ENCODE measurements at places on chromosomes 6 and 20.

- DNase-seq, result no peak
Measured at GRCh38 chr6:32462609-32463008, 22.9 kb downstream of the HLA-DRA start.

- DNase-seq, result no peak
Measured at GRCh38 chr6:161434350-161434749, 160.5 kb upstream of the AGPAT4 start.

- DNase-seq, result no peak
Measured at GRCh38 chr20:60313191-60313590, 355.0 kb downstream of the CDH26 start.

DNA sequence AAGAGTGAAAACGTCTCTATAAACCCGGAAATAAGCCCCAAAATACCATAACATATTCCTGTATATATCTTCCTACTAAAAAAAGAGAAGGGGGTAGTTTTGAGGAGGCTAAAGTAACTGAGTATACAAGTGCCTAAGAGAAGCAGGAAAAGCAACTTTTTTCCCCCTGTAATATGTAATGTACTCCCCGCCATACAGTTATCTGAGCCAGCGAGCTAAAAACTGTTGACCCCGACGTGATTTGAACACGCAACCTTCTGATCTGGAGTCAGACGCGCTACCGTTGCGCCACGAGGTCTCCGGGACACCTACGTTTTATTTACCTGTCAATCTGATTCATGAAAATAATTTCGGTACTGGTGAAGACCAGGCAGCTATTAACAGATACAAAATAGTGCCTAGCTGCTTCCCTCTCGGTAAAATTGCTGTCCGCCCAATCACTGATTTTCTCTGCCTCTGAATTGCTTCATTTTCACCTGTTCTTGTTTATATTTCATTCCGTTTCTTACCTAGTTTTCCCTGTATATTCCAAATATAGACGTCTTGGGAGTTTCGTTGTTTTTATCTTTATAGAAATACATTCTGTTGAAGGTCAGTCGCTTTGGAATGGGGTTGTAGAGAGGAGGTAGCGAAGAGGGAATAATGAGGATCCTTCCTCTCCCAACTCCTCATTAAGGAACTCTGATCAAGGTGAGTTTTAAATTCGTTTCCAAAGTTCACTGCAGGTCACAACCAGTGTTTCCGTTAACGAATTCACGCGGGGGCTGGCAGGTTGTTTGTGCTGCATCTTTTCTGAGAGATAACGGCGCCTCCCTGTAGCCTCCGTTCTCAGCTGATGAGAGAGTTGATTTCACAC is 33.6 kb upstream of the BTN3A2 start:
- no peak for DNase-seq

GRCh38 chr6:137832110-137832509 is 34.9 kb upstream of the TNFAIP3 start:
- no peak for DNase-seq

DNA sequence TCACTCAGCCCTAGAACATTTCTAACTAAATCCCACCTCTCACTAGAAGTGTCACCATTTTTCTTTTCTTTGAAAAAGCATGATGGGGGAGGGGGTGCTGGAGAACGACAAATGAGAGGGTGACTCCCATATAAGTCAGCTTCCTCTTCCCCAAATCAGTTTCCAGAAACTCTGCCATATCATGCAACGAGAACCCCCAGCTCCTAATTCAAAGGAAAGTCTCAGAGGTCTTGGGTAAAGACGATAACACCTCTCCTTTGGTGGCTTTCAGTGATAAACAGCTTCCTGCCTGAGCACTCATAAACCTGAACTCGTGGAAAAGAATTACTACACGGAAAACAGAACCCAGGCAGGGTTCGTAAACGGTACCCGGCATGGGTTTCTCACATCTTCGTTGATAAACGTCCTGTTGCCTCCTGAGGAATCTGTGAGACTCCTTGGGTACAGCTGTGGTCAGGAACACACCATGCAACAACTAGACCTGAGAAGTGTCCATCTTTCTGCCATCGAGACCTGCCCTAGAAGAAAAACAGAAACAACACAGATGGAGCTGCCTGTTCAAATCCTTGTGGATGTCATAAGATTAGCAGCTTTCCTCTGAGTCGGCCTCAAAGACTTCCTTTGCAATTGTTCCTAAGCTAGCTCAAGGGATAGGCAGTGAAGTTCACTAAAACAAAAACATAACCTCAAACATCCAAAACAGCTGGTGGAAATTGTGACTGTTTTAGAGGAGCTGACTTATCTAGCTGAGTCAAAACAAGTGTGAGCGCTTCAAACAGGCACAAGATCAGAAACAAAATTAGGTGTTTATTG is 185.8 kb upstream of the PRDM1 start:
- no peak for DNase-seq

GRCh38 chr6:155418017-155418761 is 37.5 kb downstream of the NOX3 start:
- peak; percentile 25 for DNase-seq

DNA sequence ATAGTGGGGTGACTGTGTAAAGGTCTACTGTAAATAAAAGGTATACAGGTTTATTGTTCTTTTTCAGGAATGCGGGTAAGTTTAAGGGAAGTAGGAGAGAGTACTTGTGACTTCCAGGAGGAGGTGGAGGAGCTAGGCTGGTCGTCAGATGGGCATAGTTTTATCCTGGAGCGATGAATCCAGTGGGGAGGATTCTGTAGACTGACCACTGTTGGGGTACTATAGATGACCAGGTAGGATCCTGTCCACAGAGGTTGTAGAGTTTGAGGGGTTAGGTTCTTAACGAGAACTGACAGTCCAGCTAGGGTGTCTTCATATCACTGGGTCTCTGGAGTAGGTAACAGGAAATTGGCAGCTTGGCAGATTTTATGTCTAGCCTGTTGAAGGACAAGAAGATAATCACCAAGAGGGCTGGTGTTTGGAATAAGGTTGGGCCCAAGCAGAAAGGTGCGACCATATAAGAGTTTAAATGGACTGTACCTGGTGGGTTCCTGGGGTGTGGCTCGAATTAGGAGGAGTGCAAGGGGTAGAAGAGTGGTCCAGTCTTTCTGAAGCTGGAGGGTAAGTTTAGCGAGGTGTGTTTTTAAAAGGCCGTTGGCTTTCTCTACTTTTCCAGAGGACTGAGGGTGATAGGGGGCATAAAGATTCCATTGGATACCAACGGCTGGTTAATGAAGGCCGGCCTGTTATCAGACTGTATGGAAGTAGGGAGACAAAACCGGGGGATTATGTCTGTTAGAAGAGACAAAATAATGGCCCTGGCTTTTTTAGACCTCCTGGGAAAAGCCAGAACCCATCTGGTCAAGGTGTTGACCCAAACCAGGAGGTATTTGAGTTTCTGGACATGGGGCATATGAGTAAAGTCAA is 751.3 kb upstream of the ADGRB3 start:
- DNase-seq, result no peak

DNA sequence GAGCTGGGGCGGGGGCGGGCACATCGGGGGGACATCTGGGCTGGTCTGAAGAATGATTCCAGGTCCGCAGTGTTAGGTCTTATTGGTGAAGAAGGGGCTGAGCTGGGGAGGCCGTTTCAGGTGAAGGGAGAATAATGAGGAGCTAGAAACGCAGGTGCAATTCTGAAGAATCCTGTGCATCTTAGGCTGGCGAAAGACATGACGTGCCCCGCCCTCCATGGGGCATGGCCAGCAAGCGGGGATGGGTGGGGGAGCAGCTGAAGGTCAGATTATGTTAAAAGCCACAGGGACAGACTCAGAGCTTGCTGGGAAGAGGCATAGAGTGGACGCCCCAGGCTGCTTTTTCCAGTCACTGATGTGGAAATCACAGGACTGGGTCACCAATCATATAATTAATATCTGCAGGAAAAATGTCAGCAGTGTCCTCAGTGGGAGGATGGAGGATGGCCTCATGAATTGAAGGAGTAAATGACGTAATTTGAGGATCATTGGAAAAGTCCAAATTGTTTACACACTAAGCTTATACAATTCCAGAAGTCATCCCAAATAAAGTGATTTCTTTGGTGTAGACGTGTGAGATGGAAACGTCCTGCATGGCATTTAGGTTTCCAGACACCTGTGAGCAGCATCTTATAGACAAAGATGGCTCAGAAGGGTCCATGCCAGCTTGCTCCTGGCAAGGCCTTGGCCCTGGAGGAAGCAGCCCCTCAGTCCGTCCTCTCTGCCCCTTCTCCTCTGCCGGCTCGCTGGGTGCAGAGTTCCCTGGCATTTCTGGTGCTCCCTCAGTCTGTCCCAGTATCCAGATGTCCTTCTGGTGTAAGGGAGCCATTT is 109.6 kb upstream of the FRMD1 start:
- no peak for DNase-seq

GRCh38 chr6:170013815-170014214 is 262.4 kb downstream of the ERMARD start:
- no peak for DNase-seq

DNA sequence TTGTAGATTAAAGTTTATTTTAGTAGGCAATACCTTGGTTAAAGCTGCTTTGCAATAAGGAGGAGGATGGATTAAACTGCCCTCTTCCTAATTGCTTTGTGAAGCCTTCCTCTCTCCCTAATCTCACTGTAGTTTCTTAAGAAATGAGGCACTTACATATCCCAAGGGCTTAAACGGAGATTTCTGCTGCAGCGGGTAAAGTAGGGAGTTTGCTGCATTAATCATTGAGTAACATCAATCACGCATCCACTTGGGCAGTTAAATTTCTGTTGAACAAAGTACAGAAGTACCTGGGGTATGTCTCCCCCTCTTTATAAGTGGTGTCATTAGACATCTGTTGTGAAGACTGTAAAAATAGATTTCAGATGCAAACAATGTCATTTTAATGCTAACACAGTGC is 29.5 kb upstream of the ARID1B start:
- DNase-seq, result no peak

DNA sequence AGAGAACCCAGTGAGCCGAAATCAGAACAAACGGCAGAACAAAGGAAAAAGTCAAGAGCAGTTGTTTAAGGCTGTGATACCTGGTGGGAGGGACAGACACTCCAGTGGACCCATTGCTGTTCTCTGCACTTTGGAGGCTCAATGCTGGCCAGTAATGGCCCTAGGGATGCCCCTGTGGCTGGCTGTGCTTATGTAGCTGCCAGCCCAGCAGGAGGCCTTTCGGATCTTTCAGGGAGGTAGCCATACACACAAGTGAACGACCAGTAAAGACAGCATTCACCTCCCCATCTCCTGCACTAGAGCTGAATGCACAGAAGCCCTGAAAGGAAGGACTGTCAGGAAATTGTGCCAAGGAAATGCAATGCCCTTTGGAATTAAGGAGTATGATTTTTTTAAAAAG is 34.3 kb downstream of the GPLD1 start:
- DNase-seq, result no peak

GRCh38 chr6:48474830-48475229 is 363.8 kb upstream of the PTCHD4 start:
- no peak for DNase-seq

- DNase-seq, result peak; percentile 70
Measured at GRCh38 chr6:32970413-32971241, 2.2 kb downstream of the BRD2 start.

- no peak for DNase-seq
Measured at GRCh38 chr20:57024849-57025248, 241.6 kb downstream of the BMP7 start.

DNA sequence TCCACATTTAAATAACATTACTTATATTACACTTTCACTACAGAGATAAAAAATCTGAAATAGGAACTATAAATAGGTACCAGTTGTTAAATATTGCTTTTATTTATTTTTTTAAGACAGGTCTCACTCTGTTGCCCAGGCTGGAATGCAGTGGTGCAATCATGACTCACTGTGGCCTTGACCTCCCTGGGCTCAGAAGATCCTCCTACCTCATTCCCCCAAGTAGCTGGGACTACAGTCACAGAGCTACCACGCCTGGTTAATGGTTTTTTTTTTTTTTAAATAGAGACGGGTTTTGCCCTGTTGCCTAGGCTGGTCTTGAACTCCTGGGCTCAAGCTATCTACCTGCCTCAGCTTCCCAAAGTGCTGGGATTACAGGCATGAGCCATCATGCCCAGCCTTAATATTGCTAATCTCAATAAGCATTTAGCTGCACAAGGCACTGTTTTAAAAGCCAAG is 17.3 kb downstream of the EEF1E1 start:
- DNase-seq, result no peak

GRCh38 chr20:21548390-21549035 is 34.6 kb upstream of the NKX2-2 start:
- no peak for DNase-seq

GRCh38 chr6:16332175-16332542 is 93.8 kb downstream of the GMPR start:
- peak; percentile 62 for DNase-seq

DNA sequence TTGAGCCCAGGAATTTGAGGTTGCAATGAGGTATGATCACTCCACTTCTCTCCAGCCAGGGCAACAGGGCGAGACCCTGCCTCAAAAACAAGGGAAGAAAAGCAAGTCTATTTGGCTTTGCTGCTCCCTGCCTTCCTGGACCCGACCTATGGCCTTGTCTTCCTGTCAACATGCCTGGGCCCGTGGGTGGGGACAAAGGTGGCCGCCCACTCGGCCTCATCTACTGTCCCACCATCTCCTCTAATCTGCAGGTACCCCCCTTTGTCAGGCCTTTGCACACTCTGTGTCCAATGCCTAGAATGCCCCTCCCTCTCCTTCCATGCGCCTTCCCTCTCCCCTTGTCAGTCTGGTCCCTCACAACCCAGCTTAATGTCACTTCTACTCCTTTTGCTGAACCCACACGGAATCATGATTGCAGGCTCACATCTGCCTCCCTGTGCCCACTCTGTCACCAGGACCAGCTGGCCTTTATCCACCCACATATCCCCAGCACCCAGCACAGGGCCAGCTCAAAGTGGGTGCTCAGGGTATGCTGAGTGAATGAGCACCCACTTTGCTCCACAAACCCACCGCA is 40.3 kb downstream of the MDFI start:
- no peak for DNase-seq

GRCh38 chr6:80535914-80536565 is 429.6 kb downstream of the BCKDHB start:
- no peak for DNase-seq

GRCh38 chr20:43913291-43914025 is 1.2 kb upstream of the TOX2 start:
- DNase-seq, result no peak

- no peak for DNase-seq
Measured at GRCh38 chr20:61645732-61646131, 393.7 kb downstream of the CDH4 start.

DNA sequence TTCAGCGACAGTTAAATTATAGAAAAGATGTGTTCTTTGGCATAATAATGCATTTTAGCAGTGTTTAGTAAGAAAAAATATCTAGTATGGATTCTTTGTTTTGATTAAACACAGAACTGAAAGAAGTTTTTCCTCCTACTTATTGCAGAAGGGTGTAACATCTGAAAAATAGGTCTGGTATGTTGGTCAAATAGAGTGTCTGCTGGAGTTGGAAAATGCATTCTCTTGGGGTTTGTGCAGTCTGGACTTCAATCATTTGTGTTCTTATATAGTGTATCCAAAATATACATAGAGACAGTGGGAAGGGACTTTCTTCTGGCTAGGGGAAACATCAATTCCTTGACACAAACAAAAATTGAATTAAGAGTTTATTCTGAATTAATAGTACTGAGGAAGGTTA is 132.4 kb upstream of the MAN1A1 start:
- no peak for DNase-seq
